ENCODE measurements at places on chromosomes 12 and 14. TPM values are rescaled to one million over a fixed set of nuclear protein-coding genes. Genes with fewer than 3 reads are reported as not detected.

- DNase-seq = no peak
Measured at GRCh38 chr12:92133795-92134637, 11.6 kb downstream of the BTG1 start.

GRCh38 chr14:100486025-100486828 is 101.0 kb downstream of the BEGAIN start:
- peak; percentile 52 for DNase-seq

DNA sequence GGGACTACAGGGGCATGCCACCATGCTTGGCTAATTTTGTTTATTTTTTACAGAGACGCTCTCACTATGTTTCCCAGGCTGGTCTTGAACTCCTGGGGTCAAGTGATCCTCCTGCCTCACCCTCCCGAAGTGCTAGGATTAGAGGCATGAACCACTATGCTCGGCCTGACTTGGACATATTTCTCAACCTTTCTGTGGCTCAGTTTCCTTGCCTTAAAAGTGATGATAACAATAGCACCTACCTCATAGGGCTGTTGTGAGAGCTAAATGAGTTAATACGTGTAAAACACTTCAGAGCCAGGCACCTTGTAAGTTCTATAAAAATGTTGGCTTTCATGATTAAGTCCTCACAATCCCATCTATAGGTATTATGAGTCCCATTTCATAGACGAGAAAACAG is 89.2 kb upstream of the METAP2 start:
- DNase-seq = no peak

DNA sequence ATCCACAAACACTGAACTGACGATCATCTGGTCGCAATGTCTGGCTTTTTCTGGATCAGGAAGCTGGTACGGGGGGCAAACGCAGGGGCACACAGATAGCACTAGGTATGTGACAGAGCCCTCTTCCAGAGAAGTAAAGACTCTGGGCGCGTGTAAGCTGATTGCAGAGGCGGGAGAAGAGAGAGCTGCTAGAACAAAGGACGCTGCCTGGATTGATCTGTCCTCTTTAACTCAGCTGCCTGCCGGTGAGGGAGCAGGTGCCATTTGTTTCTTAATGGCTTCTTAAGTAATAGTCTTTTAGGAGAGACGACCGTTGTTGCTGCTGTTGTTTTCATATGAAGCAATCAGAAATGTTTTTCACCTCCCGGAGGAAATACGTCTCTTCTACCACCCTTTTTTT is 77.3 kb downstream of the GLT1D1 start:
- DNase-seq = no peak

DNA sequence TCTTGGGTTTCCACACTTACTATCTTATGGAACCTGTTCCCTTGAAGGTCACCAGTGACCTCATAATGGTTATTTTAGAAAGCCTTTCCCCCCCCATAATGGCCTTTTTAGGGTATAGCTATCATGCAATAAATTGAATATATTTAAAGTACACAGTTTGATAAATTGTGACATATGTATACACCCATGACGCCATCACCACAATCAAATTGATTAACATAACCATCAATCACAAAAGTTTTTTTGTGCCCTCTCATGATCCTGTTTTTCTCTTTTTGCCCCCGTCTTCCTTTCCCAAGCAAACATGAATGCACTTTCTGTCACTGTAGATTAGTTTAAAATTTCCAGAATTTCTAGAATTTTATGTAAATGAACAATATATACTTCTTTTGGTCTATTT is 28.7 kb upstream of the OR4E1 start:
- no peak for DNase-seq

The GLT1D1 gene
- total RNA-seq = 8.9 TPM

DNA sequence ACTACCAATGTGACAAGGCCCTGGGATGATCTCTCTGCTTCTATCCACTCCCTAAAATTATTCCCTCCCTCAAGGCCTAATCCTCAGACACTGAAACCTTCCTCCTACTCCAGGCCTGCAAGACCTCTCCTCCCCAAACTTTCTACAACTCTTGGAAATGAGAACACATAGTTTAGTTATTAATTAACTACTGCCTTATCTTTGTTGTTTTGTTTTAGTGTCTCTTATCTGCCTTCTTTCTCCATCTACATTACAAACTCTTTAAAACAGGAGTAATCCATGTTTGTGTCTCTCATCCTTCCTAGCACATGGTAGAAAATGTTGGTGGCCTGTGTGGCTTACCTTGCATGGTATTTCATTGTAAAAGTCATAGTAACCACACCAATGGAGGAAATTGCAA is 139.9 kb upstream of the G2E3 start:
- no peak for DNase-seq

The SERPINA1 gene
- 1.4 TPM for total RNA-seq

The COQ10A gene
- total RNA-seq = 12.9 TPM

- no peak for DNase-seq
Measured at GRCh38 chr12:89674326-89674942, 34.2 kb downstream of the ATP2B1 start.

- no peak for DNase-seq
Measured at GRCh38 chr12:108043750-108044533, 85.1 kb upstream of the WSCD2 start.
